ENCODE measurements at places on chromosomes 7 and 10.

GRCh38 chr7:37081436-37081835, 357.1 kb upstream of the AOAH start:
- peak; percentile 37 for DNase-seq

- no peak for DNase-seq
Observed at GRCh38 chr7:123692471-123692877, 36.8 kb downstream of the LMOD2 start.

DNA sequence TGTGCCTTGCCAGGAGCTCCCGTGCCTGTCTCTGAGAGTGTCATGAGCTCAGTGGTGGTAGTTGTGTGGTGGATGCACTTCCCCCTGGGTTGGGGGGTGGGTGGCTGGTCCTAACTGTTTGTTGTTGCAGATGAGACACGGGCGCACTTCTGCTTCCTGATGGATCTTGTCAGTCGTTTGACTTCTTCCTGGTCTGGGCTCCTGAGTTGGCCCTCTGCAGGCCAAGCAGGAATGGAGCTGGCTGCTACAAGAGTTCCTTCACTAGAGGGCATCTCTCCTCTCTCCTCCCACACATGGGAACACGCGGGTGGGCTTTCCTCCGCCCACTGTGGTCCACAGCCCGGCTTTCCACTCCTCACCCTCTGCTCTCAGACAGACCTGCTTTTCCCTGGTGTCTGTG, 82.0 kb downstream of the BMS1 start:
- peak; percentile 32 for DNase-seq

DNA sequence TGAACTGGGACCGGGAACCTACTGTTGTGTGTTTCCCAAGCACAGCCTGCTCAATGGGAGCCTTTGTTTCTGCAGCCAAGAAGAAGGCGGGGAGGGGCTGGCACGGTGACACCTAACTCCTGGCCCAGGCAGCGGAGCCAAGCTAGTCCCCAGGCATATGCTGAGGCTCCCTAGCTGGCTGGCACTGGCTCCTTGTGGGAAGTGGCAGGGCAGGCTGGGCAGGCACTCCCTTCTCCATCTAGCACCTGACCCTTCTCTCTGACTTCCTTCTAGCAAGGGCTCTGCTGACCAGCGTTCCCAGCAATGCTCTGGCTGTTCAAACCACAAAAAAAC, 325.0 kb downstream of the PLXNA4 start:
- no peak for DNase-seq

GRCh38 chr10:84335516-84335915, 7.1 kb downstream of the CCSER2 start:
- DNase-seq, result peak; percentile 39

- DNase-seq, result no peak
Observed at GRCh38 chr7:109158246-109158645, 588.6 kb downstream of the DNAJB9 start.

DNA sequence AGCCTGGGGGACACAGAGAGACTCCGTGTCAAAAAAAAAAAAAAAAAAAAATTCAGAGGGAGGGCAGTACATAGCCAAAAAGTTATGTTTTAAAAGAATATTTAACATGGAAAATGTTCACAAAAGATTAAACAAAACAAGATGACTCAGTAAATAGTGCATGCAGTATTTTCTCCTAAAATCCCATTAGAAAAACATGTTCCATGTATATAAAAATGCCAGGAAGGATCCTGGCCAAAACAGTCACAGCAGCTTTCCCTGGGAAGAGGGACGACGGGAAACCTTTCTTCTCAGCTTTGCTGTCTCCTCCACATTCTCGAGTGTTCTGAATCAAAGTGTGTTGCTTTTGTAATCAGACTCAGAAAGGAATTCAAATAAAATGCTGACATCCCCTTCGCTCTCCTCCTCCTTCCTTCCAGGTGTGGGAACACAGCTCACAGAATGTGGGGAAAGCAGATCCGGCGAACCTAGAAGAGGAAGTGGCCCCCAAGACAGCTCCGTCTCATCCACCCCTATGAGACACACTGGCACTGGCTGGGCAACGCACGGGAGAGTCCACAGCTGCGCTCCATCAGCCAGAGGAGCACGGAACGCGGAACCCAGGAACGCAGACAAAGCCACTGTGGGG, 139.4 kb downstream of the MAD1L1 start:
- no peak for DNase-seq

DNA sequence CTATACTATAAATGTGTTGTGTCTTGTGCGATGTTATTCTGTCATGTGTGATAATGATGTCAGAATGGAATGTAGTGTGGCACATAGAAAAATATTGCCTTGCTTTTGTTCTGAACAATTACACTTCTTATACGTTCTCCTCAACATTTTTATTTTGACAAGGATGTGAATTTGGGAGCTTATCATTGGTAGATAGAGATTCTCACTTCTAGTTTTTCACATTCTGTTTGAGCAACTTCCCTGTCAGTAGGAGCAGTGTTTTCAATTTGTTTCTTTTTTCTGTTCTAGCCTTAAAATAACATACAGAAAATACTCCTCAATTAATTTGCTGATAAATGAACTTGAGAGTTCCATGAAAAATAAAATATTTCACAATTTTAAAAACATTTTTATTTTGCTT, 17.6 kb downstream of the SUN3 start:
- peak; percentile 43 for DNase-seq

- no peak for DNase-seq
Observed at GRCh38 chr7:28954946-28955345, 3.2 kb downstream of the TRIL start.

GRCh38 chr7:102079140-102080018, 207.3 kb upstream of the SH2B2 start:
- peak; percentile 35 for DNase-seq

GRCh38 chr7:105779856-105780780, 96.3 kb downstream of the ATXN7L1 start:
- no peak for DNase-seq

DNA sequence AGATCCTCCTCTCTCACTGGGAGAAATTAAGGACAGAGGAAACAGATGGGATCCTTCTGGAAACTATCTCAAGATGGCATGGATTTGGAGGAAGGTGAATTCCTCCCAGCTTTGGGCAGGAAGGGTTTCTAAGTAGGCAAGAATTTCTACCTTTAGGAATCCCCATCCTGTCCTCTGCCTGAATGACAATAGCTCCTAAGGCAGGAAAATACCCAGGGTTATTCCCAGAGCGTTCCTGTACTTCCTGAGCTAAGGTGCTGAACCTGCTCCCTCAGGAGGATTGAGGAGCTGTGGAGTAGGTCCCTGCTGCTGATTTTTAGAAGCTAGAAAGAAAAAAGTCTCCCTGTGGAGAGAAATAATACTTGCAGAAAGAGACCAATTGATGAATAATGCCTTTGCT, 568 bp downstream of the MGAM2 start:
- no peak for DNase-seq
